ENCODE measurements at places on chromosomes 11 and 22. TPM values are rescaled to one million over a fixed set of nuclear protein-coding genes. Genes with fewer than 3 reads are reported as not detected.

Gene KRTAP5-11
- not detected for total RNA-seq

Gene BSX
- total RNA-seq: not detected

Gene OVCH2
- total RNA-seq: not detected

Gene KCNQ1
- total RNA-seq: 1.1 TPM

Gene OR2D2
- total RNA-seq: 0.35 TPM

Gene TRMU
- total RNA-seq: 34.3 TPM

Gene OR52I1
- total RNA-seq: not detected

Gene MPPED1
- 0.06 TPM for total RNA-seq

Gene MPZL2
- 31.9 TPM for total RNA-seq

Gene DBX1
- total RNA-seq: not detected

Gene CADM1
- 9.7 TPM for total RNA-seq

Gene UCP3
- 0.10 TPM for total RNA-seq

Gene IL18
- total RNA-seq: 0.35 TPM

Gene SCGB1A1
- total RNA-seq: not detected

Gene MRE11
- total RNA-seq: 10.8 TPM

Gene ARHGAP8
- 0.76 TPM for total RNA-seq

Gene CABP2
- total RNA-seq: not detected

Gene KCNC1
- not detected for total RNA-seq

Gene EMID1
- 12.0 TPM for total RNA-seq

All from glomerular endothelial cell (primary cell).